ENCODE measurements at places on chromosomes 7 and 10.

GRCh38 chr10:121999301-121999700 is 10.3 kb downstream of the TACC2 start:
- no peak for DNase-seq

GRCh38 chr7:63899691-63900393 is 98.8 kb upstream of the ZNF722 start:
- no peak for DNase-seq

DNA sequence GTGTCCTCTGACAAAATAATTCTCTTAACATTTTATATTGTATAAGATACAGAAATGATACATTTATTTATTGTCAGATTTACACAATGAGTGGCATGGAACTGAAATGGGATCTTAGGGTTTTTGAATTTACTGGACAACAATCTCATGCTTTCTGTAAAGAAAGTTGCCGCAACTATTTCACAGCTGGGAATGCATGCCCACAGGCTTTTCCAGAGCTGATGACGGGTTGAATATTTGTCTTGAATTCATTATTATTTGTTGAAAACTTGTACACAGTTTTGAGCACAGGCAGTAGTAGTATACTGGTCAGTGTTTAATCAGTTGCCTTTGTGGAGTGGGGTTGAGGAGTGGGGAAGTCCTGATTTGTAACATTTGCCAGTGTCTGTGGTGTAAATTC is 20.5 kb upstream of the MRC1 start:
- DNase-seq = no peak

DNA sequence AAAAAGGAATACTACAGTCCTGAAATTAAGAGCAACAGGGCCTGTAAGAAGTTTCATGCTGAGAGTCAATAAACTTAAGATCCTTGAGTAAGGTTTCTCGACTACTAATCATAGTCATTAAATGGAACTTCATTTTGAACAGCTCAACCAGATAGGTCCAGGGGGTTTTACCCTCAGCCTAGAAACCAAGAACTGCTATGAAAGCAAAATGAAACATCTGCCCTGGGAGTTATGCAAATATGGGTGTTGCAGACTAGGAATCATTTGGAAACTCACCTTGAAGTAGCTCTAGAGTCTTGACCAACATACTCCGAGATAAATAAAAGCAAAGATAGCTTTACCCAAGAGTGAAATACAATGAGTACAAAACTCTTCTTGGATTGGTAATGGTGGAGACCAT is 128.0 kb downstream of the HGF start:
- DNase-seq = no peak

- DNase-seq = peak; percentile 87
These were observed 274.9 kb upstream of the GALNT17 start for GRCh38 chr7:70856901-70857630.

- DNase-seq = no peak
These were observed 39.7 kb downstream of the HIPK2 start for GRCh38 chr7:139738101-139738489.

GRCh38 chr10:96638696-96639095 is 51.9 kb upstream of the TM9SF3 start:
- no peak for DNase-seq

GRCh38 chr10:7507887-7508726 is 97.3 kb upstream of the SFMBT2 start:
- DNase-seq = no peak

Data from left hindlimb (tissue), 1 donor.